ENCODE measurements at places on chromosomes 13 and 19.

- DNase-seq = no peak
These were observed 8.7 kb upstream of the INSL3 start for GRCh38 chr19:17829855-17830566.

GRCh38 chr19:23971598-23971997 lies 56.9 kb downstream of the ZNF726 start:
- no peak for DNase-seq

GRCh38 chr13:109485136-109485794 lies 301.1 kb downstream of the IRS2 start:
- DNase-seq = no peak

DNA sequence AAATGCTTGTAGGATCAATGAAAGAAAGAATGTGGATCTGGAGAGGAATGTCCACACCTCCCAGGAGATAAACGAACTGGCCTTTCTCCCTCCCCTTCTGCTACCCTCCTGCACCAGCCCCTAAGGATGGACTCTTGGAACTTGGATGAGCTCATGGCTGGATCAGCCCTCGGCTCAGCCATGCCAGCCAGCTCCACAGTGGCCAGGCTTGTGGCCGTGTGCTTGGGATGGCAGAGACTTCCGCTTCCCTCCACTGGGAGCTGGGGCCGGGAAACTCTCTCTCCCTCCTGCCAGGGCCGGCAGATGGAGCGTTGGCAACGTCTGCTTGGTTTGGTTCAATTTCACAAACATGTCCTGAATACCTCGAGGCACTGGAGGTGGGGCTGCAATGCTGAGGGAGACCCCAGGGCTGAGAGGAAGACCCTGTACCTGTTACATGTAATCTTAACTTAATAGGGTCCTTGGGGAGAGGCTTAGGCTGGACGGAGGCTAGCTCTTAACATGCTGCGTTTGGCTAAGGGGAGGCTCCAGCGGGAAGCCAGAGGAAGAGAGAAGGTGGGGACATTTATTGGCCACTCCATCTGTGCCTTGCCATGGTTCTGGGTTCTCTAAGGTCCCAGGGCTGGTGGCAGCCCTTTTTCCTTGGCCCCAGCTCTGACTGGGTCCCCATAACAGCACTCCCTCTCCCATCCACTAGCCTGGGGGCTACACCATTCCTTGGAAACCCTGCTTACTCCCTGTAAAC lies 152.5 kb downstream of the IER2 start:
- DNase-seq = no peak

DNA sequence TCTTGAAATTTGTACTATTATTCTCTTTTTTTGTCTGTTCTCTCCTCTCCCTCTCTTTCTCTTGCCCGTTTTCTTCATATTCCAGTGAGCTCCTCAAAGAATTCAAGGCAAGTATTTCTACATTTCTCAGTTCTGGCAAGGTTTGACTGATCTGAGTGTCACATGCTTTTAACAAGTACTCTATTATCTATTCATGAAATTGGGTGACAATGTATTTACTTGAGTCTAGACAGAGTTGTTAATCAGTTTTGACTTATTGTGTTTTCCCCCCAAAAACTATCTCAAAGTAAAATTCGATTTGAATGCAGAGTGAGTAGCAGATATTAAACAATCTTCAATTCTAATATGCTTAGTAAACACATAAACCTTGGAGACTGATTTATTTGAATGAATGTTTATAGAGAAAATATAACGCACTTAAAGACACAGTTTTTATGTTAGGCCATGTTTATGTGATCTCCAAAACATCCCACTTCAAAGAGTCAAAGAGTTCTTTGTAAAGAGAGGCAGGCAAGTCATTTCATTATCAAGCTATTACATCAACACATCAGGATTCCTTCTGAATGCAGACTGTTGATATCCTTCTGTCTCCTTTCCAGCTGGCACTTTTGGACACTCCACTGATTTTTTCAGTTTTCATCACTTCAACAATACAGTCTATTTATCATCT lies 166.6 kb downstream of the SLITRK6 start:
- DNase-seq = no peak

All from GM04503 (cell line).